ENCODE measurements at places on chromosomes 5 and 9.
A peak's percentile ranks its signal among the peaks of the same experiment; 100 is the strongest.

GRCh38 chr5:139828207-139828895 lies 32.7 kb downstream of the PSD2 start:
- no peak for DNase-seq

GRCh38 chr5:6454628-6455053 lies 6.0 kb downstream of the UBE2QL1 start:
- no peak for DNase-seq

DNA sequence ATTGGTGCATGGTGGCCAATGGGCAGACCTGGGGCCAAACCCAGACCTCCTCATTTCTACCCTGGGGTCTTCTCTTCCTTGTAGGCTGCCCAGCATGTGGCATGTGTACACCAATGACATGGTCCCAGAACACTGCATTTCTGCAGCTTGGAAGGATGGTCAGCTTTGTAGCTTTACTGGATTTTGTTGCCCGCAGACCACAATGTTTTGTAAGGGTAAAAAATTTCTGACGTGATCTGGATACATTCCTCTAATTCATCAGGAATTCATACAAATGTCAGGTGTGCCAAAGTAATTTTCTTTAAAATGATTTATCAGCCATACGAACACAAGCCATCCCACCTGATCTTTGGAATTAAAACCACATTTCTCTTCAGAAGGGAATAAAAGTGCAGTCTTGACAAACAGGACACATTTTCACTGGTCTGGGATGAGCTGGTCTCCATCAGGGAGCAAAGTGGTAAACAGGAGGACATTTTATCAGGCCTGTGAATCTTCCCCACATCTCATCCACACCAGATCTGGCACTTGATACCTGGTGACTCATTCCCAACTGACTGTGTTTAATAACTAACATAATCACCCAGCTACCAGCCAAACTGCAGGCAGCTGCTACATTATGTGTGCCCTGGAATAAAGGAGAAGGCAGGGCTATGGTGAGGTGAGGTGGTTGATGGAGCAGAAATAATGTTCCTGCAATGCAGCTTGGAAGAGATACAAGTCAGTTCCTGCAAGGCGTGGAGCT lies 103.9 kb downstream of the SPOCK1 start:
- peak; percentile 90 for DNase-seq

DNA sequence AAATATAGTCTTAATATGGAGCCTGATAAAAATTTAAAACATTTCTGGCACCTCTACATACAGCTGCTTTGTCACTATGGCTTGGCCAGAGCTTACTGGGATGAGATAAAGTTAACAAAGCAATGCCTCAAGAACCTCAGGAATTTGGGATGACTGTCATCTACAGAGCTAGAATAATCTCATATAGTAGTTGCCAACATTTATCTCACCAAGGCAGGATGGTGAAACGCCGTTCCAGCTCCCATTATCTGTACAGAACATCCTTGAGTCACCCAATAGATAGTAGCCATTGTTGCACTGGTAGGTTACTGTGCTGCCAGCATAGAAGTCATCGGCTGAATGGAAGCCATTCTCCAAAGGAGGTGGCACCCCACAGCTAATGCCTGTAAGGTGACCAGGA lies 94.6 kb upstream of the TXNDC8 start:
- no peak for DNase-seq

GRCh38 chr9:89077519-89077918 lies 86.3 kb downstream of the S1PR3 start:
- no peak for DNase-seq

DNA sequence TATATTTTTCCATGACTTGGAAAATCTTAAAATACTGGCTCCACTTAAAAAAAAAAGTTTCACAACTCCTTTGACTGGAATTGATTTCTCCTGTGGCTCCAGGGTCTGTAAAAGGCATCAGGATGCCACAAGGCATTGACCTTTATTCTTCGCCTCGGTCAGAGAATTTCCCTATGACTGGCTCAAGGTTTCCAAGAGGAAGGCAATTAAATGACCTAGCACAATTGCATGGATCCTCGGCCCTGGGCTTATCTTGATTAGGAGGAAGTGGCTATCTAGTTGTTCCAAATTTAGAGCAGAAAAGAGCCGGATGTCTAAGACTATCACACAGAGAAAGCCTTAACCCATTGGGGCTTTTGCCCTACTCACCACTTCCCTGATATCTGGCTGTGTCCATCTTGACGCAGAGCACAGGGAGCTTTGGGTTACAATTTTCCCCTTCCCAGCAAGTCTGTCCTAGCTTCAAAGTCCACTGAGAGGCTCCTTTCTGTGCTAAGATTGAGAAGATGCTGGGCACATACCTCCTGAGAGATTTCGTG lies 56.9 kb upstream of the COL15A1 start:
- no peak for DNase-seq

GRCh38 chr5:83368835-83369234 lies 102.7 kb upstream of the VCAN start:
- DNase-seq = no peak

DNA sequence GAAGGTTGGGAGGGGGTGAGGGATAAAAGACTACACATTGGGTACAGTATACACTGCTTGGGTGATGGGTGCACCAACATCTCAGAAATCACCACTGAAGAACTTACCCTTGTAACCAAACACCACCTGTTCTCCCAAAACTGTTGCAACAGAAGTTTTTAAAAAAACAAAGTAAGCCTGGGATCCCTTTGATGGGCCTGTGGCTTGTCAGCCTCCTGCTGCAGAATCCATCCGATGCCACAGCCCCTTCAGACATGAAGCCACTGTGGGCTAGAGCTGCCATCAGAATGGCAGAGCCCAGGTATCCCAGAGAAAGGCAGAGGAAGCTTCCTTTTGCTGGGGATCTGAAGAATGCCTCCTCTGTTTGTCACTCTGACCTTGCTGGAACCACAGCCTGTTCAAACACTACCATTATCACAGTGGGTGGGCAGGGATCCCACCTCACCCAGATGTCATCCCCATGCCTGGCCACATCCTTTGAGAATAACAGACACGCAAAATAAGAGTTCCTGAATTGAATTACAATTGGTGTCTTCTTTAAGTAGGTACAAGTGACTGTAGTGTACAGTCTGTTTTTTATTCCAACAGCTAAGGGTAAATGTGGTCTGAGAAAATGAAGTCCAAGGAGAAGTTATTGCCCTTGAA lies 78.1 kb upstream of the DIRAS2 start:
- no peak for DNase-seq

- no peak for DNase-seq
These were observed 501.5 kb downstream of the DMAC1 start for GRCh38 chr9:7298123-7298522.

GRCh38 chr5:13831351-13831750 lies 113.1 kb downstream of the DNAH5 start:
- no peak for DNase-seq

DNA sequence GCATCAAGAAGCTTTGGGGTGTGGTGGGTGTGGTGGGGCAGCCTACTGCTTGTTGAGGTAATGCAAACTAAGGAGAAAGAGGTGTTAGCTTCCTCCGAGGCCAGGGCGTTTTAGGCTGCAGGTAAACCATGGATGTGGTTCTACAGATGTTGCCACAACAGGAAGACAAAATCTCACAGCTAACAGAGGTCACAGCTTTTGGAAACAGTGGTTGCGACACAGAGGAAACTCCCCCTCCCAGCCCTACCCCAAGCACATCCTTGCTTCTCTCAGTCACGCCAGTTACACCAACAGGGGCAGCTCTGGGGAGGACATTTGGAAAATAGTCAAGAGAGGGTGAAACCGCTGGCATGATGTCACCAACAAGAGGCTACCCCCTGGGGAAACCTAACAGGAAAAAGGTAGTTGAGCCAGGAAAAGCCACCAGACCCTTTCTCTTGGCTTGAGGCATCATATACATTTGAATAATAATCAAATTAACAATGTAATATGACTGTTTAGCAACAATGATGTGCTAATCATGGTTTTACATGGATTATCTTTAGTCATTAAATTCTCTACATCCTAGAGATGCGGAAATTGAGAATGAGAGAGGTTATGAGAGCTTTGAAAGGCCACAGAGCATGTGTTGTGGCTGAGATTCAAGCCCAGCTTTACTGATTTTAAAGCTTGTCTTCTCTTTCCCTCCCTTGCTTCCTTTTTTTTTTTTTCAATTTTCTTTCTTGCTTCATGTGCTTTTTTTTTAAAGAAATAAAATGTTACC lies 82.2 kb upstream of the IL12B start:
- no peak for DNase-seq

- DNase-seq = peak; percentile 19
These were observed 544.1 kb downstream of the RAB3C start for GRCh38 chr5:59126708-59127573.

DNA sequence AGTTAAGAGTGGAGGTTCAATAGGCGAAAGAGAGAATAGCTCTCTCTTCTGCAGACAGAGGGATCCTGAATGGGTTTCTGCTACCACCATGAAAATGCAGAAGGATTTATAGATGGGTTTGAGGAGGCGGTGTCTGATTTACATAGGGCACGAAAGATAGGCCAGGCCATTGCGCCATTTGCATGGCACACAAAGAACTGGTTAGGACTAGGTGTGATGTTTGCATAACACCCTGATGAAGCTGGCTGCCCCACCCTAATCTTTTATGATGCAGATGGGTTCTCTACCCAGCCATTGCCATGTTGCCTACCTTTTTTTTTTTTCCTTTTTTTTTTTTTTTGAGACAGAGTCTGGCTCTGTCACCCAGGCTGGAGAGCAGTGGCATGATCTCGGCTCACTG lies 51.4 kb upstream of the PDZD2 start:
- DNase-seq = no peak

- DNase-seq = no peak
These were observed 121.4 kb downstream of the GNAQ start for GRCh38 chr9:77910194-77910621.

- no peak for DNase-seq
These were observed 287.5 kb downstream of the KCTD16 start for GRCh38 chr5:144458216-144458615.

- no peak for DNase-seq
These were observed 15.1 kb upstream of the TCF7 start for GRCh38 chr5:134099288-134099872.

DNA sequence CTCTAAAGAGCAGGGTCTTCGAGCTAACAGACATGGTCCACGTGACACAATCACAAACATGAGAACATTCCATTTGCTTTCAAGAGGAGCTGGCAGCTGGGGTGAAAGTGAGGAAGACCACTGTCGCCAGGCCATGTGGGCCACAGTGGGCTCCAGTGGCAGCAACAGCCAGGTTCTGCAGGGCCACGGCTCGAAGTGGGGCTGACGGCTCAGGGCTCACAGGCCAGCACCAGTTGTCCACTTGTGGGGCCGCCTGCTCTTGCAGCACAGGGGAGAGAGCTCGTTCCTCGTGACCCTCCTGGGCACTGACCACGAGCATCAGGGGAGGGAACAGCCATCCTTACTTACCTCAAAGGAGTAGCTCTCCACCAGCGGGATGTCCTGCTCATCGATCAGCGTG lies 2.0 kb downstream of the ZMYND19 start:
- DNase-seq = no peak

GRCh38 chr5:69528035-69528434 lies 32.0 kb upstream of the GTF2H2C start:
- DNase-seq = no peak

DNA sequence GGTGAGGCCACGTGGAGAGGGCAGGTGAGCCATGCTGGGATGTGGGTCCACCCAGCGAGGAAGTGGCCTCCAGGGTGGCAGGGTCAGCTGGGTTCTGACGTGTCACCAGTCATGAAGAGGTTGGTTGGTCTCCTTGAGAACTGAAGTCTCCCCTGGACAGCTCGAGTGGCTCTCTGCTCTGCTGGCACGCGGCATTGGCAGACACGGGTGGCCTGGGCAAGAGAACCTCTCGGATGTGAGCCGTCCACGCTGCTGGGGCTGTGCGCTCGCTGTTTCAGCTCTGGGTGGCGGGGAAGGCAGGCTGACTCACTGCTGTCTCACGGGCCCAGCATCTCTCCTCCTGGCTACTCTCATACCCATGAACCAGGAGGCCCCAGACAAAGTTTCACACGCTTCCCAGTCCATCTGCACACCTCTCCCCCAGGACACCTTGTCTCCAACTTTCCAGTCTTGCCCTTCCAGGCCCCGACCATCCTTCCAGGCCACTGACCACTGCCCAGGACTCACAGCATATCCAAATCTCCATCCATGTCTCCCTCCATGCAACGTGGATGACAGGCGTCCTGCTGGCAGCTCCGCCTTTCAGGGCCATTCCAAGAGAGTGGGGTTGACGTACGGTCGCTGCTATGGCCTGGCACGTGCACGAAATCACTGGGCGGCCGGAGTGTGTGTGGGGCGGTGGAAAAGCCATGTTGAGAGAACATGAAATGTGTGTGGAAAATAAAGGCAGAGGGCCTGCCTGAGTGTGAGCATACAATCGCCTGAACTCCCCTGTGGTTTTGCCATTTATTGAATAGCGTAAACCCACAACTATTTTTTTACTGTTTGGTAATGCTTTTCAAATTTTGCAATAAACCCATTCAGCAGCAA lies 145.0 kb upstream of the COL5A1 start:
- no peak for DNase-seq

GRCh38 chr9:89969881-89970639 lies 365.2 kb downstream of the GADD45G start:
- no peak for DNase-seq

DNA sequence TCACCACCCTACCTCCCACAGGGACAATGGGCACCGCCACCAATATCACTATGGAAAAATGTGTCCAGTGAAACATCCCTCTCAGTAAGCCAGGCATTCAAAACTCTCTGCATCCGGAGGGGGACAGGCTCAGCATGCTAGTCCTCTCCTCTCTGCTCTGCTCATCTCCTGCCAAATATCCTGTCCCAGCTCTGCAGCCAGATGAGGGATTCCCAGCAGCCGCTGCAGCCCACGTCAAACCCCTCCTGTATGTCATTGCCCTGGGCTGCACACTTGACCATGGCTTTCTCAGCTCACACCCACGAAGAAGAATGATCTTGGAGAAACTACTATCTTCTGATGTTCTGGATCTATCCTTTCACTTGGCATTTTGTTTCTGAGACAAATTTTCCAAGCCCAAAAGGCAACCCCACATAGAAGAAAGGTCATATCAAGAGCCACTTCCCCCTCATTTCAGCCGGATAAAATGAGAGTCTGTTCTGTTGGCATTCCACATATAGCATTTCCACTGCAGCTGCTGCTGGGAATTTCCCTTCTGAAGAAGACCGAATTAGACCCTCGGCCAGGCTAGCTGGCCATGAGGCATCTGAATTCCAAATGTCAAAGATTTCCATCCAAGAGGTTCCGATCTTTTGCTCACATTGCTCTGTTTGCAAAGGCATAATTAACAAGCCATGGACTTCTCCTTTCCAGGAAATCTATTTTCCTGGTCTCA lies 338.0 kb downstream of the ACTL7B start:
- DNase-seq = no peak

DNA sequence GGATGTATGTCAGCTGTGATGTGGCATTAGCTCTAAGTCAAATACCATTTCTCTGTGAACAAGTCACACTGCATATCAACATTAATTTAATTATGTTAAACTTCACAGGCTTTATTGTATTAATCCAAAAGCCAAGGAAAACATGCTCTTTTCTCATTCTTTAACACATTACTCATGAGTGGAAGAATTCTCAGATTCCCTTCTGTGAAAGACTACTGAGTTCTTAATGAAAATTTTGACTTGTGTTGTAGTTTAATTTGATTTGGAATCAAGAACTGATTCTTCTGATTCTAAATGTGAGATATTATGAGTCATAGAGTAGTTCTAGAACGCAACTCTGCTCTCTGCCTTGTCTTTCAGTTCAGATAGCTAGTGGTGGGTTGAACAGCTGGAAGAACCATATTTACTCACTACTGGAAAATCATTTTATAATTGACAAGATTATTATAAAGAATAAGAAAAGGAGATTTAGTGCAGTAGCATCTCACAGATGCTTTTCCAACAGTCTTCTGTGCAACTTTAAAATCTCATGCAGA lies 90.6 kb downstream of the VCAN start:
- no peak for DNase-seq

- no peak for DNase-seq
These were observed 322.7 kb downstream of the MSX2 start for GRCh38 chr5:175047048-175047447.

Data from ACHN (cell line).